ENCODE measurements at places on chromosomes 4 and X.

GRCh38 chrX:118655561-118656246, 71.7 kb upstream of the IL13RA1 start:
- peak; percentile 19 for DNase-seq

- peak; percentile 37 for DNase-seq
These were observed 30.2 kb downstream of the KIAA0232 start for GRCh38 chr4:6812766-6813165.

DNA sequence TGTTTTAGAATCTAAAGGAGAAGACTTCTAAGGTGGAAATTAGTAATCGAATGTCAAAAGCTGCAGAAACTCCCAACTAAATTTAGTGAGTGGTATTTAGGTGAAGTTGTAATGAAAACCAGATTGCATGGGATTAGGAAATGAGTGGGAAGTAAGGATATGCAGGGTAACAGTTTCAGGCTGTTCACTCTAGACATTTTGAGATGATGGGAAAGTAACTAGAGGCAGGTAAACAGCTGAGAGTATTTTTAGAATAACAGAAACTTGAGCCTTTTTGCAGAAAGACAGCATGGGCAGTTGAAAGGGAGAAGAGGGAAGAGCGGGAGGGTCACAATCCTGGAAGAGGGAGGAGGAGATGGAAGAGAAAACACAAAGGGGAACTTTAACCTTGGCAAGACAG, 12.7 kb downstream of the SPRY1 start:
- no peak for DNase-seq

- no peak for DNase-seq
These were observed 104.3 kb upstream of the RAPGEF2 start for GRCh38 chr4:158998624-158999023.

GRCh38 chr4:4392501-4393183, 5.7 kb downstream of the NSG1 start:
- no peak for DNase-seq

DNA sequence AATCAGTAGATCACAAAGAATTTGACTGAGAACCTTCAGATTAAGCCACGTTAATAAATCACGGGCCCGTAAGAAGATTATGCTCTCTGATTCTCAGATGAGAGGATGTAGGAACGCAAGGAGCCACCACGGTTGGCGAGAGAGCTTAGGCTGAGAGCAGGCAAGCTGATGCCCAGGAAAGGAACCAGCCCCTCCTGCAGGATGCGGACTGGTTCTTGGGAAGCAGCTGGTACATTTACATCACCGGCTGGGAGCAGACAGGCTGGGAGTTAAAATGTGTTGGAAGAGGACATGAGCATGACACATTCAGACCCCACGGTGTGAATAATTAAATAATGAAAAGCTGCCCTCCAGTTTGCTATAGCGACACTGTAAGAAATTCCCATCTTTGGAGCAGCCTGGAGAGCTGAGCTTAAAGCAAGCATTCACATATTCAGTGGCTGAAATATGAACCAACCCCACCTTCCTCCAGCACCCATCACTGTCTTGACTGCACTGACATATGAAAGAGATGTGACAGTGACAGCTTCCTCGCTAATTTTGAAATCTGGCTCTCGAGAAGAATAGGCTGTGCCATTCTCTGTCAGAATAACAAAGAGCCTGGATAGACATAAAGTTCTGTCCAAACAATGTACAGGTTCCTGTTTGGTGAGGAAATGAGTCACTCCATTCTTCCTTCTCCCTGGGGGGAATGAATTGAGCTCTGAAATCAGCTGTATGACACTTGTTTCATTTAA, 33.1 kb downstream of the LNX1 start:
- DNase-seq, result peak; percentile 13

DNA sequence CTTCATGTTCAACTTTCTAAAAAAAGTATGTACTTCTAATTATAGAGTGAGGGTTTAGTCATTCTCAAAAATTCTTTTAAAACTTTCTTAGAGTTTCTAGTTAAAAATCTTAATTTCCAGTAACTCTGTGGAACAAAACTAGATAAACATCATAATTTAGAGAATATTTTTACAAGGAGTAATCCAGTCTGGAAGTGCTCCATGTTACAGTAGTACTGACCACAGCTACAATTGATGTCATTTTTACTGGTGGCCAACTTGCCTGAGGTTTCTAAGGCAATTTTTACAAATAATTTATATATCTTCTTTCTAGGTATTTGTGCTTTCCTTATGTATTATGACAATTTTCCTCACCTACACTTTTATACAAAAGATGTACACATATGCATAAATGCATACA, 490.4 kb downstream of the CENPC start:
- no peak for DNase-seq

DNA sequence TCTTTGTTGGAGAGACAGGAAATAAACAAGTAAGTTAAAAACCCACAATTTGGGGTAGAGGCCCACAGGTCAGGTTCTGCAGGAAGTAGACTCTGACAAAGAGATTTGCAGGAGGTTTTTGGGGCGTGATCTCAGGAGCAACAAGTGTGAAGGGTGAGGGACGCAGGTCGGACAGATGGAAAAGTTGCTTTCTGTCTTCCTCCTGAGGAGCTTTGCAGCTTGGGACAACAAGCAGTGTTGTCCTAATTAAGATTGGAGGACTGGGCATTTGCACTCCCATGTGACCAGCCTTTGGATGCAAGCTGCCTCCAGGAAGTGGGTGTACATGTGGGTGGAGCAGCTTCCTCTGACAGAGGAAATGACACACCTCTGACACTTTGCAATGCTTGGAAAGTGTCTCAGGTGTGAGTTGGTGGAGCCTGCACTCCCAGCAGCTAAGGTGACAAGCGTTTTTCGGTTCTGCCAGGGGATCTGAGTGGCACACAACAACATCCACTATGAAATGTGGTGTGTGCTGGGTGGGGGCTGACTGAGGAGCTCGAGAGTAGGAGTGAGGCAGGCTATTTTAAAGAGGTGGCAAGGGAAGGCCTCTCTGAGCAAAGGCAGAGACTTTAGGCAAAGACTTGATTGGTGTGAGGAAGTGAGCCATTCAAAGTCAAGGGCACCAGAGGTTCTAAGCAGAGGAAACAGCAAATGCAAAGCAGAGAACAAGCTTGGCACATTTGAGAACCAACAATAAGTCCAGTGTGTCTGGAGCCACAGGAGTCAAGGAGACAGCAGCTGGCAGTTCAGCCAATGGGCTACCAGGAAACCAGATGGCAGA, 339.8 kb upstream of the GATB start:
- DNase-seq, result no peak

DNA sequence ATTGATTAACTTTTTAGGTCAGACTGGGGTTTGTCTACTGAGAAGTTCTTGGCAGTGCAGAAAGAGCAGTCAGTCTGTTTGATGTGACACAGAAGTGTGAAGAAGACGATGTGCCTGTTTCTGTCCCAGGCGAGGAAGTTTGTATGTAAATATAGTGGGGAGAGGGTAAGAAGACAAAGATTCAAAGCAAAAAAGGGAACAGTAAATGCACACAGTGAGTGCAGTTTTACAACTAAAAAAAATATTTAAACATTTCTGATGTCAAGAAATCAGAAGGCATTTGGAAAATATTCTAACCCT, 264.9 kb downstream of the RAPGEF2 start:
- no peak for DNase-seq

DNA sequence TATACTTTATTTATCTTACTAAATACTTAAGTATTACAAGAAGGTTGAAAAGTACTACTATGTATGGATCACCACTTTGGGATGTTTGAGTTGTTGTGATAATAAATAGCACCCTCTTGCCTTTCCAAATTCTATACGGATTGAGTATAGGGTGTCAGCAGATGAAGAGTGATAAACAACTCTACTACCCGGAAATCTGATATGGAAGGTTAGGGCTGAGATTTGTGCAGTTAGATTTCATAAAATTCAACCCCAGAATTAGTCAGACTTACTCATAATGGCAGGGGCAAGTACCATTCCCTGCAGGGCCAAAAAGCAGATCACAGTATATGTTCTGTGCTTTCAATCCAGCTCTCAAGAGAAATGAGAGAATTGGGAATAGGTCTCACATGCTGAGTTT, 1008.9 kb upstream of the PCDH7 start:
- DNase-seq, result no peak

DNA sequence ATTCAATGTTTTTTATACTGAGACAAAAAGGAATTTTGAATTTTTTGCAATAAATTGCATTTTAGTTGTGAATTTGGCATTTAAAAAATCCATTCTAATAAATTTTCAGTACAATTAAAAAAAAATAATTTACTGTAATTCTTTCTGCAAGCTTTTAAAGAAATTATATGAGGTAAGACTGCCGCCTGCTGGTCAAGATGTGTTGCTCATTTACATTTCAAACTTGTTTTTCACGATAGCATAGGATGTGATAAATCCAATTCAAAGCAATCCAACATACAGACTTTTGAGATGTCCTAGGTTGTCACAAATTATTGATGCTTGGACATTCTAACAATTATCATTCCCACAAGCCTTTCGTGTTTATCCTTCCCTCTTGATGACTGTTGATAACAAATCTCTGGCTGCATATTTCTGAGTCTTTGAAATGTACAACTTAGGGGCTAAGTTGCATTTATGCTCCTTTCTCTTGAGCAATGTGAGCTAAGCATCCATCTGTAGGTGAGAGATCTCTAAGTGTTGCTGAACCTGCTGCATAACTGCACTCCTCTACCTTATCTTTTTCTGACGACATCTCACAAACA, 21.7 kb upstream of the MFAP3L start:
- DNase-seq, result peak; percentile 67

All from inflammatory macrophage treated with lipopolysaccharide for 4 hours (primary cell).